ENCODE measurements at places on chromosomes 2 and 18. TPM values are rescaled to one million over a fixed set of nuclear protein-coding genes. Genes with fewer than 3 reads are reported as not detected.

The ALPI gene
- not detected for total RNA-seq

The TDRD15 gene
- total RNA-seq, result not detected

The ANKRD30B gene
- total RNA-seq, result 2.7 TPM

The LRRC30 gene
- not detected for total RNA-seq

The RGPD8 gene
- total RNA-seq, result 16.4 TPM

The UGT1A7 gene
- total RNA-seq, result not detected

The LYG2 gene
- not detected for total RNA-seq

The ASXL3 gene
- not detected for total RNA-seq

GRCh38 chr18:57208047-57208446 lies 61.2 kb downstream of the BOD1L2 start:
- no peak for DNase-seq

- DNase-seq, result no peak
These were observed 129.3 kb downstream of the AGAP1 start for GRCh38 chr2:235623111-235623510.

- DNase-seq, result no peak
These were observed 236.5 kb downstream of the HAUS1 start for GRCh38 chr18:46340716-46341115.

GRCh38 chr2:105604938-105605337 lies 139.8 kb upstream of the NCK2 start:
- DNase-seq, result peak; percentile 53

- no peak for DNase-seq
These were observed 58.6 kb downstream of the LRP2 start for GRCh38 chr2:169303579-169304305.

DNA sequence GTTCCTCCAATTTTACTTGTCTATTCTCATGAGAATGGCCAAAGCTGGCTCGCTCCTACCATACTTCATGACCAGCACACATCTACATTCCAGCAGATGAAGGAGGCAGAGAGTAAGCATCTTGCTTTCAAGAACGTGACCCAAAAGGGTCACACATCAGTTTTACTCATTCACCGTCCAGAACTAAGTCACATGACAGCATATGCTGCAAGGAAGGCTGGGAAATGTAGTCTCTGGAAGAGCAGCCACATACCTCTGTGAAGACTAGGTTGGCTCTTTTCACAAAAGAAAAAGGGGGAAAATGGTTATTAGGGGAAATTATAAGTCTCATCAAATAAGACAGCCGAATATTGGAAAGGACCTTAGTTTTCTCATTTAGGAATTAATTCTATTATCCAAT lies 835.3 kb downstream of the EPHA4 start:
- DNase-seq, result no peak

DNA sequence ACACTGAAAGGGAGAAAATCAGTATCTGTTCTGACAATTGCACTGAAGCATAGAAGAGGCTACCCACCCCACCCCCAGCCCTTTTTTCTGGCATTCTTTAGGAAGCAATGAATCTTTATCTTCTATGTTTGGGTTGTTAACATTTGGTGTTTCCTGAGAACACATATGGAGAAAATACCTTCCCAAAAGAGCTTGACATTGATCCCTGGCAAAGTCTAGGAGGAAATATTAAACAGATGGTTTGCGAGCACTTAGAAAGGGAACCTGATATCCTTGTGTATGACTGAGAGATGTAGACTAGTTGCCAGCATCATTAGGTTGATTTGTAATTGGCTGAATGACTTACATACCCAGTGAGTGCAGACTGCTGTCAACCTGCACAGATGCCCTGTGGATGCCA lies 42.9 kb downstream of the DOK1 start:
- DNase-seq, result peak; percentile 11

DNA sequence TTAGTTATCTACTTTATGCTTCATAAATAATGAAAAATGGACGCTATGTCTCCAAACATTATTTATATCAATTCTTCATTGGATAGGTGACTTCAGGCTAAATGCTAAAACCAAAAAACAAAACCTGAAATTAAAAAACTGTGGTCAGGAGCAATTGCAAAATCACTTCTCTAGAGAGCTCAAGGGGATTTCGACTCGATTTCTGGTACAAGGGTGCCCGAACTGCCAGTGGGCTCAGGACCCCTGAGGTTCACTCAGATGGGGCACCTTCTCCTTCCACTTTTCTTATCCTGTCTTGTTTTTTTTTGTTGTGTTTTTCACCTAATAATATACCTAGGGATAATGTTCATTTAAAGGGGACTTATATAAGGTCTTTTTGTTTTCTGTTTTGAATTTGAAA lies 65.8 kb upstream of the CELF4 start:
- no peak for DNase-seq

- DNase-seq, result no peak
These were observed 184.2 kb downstream of the PDE1A start for GRCh38 chr2:182242609-182243008.

GRCh38 chr2:42764096-42764495 lies at the start of gene OXER1:
TSS of gene OXER1 (minus strand) at chr2:42764135. CDS start at chr2:42764062, 73 bp downstream.
- no peak for DNase-seq

DNA sequence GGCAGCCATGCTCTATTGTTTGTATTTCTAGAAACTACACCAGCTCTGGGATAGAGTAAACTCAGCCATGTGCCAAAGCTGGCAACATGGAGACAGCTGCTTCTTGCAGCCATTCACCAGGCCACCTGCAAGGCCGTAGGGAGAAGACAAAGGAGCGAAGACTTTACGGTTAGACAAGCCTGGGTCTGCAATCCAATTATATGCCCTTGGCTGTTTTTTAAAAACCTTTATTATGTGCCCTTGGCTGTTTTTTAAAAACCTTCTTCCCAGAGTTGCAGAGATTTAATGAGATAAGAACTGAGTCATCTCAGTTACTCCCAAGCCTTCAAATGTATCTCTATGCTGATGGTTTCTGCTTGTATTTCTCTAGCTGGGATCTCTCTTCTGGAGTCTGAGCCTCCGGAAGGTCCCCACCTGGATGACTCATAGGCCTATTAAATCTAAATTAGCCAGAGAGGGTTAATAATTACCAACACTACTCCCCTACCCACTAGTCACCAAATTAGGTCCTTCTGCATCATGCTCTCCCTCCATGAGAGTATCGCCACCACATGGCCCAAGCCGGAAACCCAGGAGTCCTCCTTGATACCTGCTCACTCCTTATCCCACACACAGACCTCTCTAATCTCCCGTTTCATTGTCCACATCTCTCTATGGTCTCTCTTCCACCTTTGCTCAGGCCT lies 17.5 kb upstream of the DPP4 start:
- no peak for DNase-seq

DNA sequence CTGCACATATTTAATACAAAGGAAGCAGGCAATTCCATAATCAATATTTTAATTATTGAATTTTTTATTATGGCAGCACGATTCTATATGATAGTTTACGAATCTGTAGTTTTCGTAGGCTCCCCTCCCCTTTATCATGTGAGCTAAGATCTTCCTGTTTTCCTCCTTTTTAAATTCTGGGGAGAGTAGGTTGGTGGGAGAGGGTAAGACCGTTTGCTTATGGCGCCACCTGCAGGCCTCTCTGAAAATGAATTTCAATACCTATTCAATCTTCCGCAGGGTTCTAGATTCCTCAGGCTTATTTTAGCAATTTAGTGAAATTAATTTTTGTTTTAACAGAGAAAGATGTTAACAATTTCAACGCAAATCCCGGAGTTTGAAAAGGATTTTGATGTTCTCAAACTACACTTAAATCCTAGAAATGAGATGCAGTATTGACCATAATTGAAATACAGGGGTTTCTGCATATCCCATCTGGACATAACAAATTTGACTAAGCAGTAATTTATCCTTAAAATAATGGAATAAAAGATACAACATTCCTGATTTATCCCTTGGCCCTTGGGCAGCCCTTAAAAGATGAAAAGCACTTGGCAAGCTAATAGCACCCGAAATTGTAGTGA lies 12.8 kb upstream of the GBX2 start:
- peak; percentile 70 for DNase-seq

DNA sequence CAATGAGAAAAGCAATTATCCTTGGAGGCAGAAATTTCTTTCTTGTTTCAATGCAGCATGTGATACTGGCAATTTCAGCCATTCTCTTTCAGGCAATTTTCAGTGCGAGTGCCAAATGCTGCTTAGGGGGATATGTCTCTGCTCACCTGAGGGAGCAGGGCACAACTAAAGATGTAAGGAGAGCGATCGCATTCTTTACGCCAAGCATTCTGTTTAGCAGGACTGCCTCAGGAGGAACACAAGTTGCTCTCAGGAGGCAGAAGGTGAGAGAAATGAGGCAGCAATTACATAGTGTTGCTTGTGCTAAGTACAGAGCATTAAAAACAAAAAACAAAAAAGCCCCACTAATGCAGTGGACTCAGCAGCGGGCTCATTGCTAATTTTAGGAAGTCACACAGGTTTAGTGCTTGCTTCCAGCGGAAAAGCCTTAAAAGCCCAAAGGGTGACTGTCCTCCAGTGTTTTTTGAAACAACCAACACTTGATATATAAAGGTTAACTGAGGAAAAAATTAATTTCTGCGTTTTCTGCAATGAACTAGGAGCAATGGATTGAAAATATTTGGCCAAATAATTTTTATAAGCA lies 116.9 kb downstream of the METTL8 start:
- no peak for DNase-seq

DNA sequence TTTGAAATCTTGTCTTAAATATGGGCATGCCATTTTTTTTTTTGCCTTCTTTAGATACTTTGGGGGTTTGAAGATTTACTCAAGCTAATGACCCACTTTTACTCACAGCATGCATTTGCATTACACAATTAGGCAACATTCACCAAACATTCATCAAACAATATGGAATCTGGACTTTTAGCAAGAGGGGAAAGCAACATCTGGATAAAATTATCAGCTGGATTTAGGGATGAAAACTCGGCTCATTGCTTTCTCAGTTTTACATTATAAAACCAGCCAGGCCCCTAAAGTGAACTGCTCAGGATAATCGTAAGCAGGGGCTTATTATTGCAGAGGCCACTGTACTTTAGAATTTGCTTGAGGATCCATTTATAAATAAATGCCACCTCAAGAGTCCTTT lies 44.7 kb downstream of the SOX11 start:
- DNase-seq, result no peak

DNA sequence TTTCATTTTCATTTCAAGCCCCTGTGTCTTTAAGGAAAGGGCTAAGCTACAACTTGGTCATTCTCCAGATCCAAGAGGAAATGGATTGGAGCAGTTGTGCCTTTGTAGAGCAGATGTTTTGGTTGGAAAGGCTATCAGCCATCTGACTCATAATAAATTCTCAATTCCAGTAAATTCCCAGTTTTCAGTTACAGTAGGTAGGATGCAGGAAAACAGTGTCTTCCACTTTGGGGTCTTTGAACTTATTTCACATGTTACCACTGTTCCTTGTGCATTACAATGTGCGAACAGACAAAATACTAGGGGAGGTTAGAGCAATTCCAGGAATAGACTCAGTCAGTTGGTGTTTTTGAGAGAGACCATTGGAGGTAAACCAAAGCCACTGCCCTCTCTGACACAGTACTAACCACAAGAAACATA lies 211.9 kb downstream of the BABAM2 start:
- peak; percentile 93 for DNase-seq

- no peak for DNase-seq
These were observed 65.0 kb upstream of the OTOF start for GRCh38 chr2:26542676-26543505.

DNA sequence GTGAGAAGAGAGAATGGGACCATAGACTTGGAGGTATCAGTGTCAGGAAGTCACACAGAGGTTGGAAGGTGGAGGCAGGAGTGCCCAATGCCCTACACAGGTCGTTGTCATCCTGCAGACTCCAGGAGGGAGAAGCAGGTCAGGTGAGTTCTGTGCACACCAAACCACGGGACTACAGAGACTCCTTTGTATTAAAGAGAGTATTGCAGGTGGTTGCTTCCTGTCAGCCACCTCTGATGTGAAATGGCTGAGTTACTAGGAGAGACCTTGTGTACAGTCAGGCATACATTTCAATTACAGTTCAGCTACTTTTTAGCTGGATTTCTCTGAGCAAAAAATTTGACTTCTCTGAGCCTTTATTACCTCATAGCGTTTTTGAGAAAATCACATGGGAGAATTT lies 51.6 kb downstream of the SPP2 start:
- no peak for DNase-seq

DNA sequence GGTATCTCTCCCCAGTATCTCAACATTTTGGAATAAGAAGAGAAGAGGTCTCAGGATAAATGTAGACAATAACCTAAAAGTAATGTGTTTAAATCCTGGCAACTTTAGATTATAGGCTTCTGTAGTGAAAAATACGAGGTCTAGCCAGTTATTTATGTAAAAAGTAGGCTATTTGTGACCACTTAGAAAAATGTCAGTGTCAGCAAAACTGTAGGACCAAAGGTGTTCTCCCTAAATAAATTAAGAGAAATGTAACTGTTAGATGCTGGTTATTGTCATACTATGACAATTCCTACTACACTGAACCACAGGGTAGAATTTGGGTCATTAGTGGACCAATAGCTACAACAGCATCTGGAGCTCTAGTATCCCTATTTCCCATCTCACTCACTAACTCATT lies 2.0 kb downstream of the SUPT7L start:
- DNase-seq, result no peak

DNA sequence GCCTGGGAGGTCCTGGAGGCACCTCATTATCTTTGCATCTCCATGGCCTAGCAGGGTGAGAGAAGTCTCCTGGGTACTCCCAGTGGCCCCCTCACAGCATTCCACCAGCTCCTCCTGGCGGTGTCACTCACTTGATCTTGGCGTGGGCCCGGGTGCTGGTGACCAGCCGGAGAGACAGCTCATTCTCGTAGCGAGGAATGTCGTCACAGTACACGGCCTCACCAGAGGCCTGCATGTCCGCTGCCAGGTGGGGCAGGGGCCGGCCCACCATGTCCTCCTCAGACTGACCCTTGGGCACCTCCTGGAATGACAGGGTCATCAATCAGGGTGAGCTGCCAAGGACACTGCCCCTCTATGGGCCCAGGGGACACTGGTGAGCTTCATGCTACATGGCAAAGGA lies 42.4 kb downstream of the XDH start:
- no peak for DNase-seq

DNA sequence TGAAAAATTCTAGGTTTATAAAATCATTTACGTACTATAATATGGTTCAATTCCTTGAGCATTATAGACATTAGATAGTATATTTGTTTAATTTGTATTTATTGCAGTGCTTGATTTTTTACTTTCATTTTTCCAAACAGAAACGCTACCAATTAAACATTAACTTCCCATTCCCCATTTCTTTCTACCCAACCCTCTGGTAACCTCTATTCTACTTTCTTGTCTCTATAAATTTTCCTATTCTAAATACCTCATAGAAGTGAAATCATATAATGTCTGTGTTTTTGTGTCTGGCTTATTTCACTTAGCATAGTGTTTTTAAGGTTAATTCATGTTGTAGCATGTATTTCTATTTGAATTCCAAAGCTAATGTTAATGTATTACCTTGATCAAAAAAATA lies 11.6 kb upstream of the SLC39A10 start:
- no peak for DNase-seq

- DNase-seq, result no peak
These were observed 89.1 kb downstream of the SCN2A start for GRCh38 chr2:165328272-165328671.

DNA sequence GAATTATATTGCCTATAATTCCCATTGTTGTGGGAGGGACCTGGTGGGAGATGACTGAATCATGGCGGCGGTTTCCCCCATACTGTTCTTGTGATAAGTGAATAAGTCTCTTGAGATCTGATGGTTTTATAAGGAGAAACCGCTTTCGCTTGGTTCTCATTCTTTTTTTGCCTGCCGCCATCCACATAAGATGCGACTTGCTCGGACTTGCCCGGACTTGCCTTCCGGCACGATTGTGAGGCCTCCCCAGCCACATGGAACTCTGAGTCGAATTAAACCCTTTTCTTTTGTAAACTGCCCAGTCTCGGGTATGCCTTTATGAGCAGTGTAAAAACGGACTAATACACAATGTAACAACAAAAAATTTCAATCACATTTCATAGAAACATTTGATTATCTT lies 115.8 kb downstream of the C2orf74 start:
- no peak for DNase-seq
